ENCODE measurements at places on chromosomes 1 and 21.

- no peak for DNase-seq
Measured at GRCh38 chr1:85393490-85393889, 71.5 kb downstream of the DDAH1 start.

DNA sequence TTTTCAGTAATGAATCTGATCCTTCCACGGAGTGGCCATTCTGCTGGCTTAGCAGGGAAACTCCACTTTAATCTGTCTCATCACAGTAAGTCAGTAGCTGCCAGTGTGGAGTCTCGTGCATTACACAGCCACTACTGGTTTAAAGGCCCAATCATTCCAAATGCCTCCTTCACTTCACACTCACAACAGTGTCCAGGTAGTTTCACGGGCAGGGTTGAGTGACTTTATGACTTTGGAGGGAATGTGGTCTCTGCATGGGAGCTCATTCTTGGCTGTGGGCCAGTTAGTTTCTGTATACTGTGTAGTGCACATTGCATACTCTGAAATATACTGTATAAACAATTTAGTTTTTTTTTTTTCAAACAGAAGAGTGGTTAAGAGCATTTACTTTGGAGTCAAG lies 34.6 kb upstream of the C1orf87 start:
- peak; percentile 8 for DNase-seq

DNA sequence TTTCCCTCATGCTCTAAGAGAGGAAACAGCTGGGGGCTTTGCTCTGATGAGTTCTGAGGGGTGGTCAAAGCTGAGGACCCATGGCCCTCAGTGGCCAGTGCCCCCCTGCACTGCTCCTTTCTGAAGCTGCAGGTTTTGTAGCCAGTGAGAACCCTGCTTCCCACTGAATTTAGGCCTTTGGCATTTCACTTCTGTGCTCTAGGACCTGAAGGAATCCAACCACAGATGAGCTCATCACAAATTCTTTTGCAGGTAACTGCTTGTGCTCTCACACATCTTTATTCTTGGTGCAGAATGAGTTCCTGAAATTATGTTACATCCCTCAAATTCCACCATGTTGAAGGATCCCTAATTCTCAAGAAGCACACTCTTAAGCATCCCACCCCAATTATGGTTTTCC lies 248.7 kb upstream of the IRF2BP2 start:
- peak; percentile 24 for DNase-seq

GRCh38 chr1:11898086-11898785 lies 28.0 kb downstream of the KIAA2013 start:
- no peak for DNase-seq

Data from fibroblast of skin of right biceps (primary cell).